Hindlimb muscle (tissue), 1 donor: ENCODE measurements at places on chromosomes 2 and 18. TPM values are rescaled to one million over a fixed set of nuclear protein-coding genes. Genes with fewer than 3 reads are reported as not detected.

GRCh38 chr2:147375073-147375472 is 469.8 kb upstream of the ACVR2A start:
- no peak for DNase-seq

- no peak for DNase-seq
Observed at GRCh38 chr18:770583-770961, 41.5 kb downstream of the YES1 start.

GALNT13 gene
- 0.32 TPM for polyA plus RNA-seq

- no peak for DNase-seq
Observed at GRCh38 chr2:15554525-15555218, 6.5 kb downstream of the NBAS start.

SPHKAP gene
- polyA plus RNA-seq, result 41.8 TPM

HTR2B gene
- 0.35 TPM for polyA plus RNA-seq
